ENCODE measurements at places on chromosomes 13 and 19.

GRCh38 chr13:76836311-76836710 lies 49.9 kb downstream of the KCTD12 start:
- DNase-seq: no peak

DNA sequence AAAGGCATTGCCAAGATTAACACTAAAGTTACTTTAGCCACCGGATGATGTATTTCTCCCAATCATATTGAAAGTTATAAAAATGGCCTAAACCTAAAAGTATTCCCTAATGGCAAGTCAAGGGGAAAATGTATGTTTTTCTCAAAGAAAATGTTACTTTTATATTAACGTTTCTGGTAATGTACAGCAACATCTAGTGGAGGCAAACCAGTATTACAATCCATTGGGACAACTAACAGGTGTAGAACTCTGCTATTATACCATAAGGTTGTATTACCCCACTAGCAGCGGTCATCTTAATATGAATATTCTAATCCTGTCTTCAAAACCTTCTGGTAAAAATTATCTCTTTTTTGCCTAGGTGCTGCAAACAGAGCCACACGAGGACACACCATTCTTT lies 69.2 kb downstream of the ZNF100 start:
- DNase-seq: no peak

- no peak for DNase-seq
Observed at GRCh38 chr13:43136920-43137575, 113.7 kb downstream of the DNAJC15 start.

DNA sequence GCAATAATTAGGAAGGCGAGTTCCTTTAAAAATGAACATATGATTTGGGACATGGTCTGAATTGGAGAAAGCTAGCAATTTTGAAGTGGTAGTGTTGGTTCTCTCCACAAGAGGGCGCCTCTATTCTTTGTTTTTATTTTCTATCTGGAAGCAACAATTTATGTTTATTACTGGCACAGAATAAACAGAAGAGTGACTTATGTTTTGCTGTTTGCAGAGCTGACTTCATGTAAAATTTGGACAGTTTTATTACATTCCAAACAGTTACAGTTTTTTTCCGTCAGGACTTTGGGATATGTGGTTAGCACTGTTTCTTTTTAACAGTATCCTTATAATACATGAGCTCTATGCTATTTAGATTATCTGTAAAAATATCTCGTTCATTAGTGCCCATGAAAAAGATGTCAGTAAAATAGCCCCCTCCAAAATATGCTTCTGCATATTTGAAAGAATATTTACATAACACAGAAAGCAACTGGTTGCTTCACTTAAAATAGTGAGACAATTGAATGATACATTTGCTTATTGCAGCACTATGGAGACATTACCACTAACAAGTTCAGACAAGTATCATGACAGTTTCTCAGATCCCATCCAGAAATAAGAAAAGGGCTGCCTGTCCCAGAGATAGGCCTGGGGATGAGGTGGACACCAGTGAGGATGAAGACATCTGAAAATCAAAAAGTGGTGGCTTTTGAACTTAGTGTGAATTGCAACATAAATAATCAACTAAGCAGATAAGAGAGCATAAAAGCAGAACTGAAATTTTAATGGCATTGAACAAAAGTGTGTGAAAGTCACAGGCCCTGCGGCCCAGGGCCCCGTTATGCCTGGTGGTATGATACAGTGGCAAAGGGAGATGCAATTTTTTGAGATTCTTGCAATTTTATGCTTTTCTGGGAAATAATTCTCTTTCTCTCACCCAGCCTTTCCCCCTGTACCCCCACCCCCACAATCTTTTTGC lies 32.3 kb upstream of the FGF9 start:
- DNase-seq: no peak

GRCh38 chr13:24087605-24088225 lies 72.8 kb upstream of the SPATA13 start:
- no peak for DNase-seq

GRCh38 chr19:42290523-42291434 lies 11.2 kb upstream of the PRR19 start:
- peak; percentile 50 for DNase-seq

DNA sequence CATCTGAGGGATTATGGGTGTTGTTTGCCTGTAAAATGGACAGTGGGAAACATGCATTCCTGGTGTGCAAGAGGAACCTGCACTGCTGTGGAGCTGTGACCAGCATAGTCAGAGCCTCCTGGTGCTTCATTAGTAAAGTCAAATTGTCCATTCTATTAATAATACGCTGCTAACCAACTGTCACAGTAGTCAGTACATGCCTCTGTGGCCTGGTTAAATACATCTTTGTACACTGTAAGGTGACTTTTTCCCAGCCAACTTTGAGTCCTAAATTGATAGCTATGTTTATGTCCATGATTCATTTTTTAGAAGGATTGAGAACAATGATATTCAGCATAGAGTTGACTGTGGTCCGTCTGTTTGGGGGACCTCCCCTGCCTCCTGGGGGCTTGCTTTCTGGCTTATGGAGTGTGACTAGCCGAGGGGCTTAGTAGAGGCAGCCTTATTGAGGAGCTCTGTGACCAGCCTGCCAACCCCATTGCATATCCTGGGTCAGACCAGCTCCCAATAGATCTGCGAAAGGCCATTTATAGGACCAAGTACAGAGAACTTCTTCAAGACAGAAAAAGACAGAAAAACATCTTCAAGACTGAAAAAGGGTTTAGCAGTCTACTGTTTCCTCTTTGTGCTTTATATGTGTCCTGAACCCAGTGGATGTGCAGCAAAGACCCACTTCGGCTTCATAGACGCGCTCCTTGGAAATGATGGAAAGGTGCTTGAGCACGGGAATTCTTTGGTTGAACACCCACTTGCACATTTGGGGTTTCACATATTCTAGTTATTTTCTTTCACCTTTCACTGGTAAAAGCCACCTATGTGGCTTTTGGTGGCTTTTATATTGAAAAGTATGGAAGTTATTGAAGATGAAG lies 4.3 kb downstream of the GPR183 start:
- DNase-seq: no peak

DNA sequence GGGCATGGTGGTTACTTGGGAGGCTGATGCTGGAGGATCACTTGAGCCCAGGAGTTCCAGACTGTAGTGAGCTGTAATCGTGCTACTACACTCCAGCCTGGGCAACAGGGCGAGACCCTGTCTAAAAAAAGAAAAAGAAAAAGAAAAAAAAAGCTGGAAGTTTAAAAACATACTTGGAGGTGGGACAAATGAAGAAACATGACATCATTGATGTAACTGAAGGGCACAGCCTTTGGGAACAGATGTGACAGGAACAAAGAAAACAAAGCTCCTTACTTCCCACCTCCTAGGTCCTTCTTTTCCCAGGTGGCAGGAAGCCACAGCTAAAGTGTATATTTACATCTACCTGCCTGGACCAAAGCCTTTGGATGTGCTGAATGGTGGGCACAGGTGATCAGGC lies 1.9 kb downstream of the PEX11G start:
- DNase-seq: no peak

DNA sequence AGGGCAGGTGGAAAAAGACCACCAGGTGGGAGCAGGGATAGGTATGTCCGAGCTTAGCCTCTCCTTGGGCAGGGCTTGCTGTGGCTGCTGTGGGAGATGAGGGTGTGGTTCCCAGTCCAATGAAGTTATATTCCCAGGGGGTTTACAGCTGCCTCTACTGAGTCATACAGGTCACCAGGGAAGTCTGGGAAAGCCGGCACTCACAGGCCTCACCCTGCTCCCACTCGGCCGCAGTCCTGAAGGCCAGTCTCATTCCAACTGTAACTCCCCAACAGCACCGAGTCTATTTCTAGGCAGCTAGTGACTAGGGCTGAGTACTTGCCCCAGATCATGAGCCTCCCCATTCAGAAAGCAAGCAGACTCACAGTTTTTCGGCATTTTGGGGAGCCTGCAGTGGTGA lies 77.1 kb downstream of the FNDC3A start:
- DNase-seq: no peak

- DNase-seq: no peak
Observed at GRCh38 chr13:37878496-37878895, 8.9 kb upstream of the TRPC4 start.

DNA sequence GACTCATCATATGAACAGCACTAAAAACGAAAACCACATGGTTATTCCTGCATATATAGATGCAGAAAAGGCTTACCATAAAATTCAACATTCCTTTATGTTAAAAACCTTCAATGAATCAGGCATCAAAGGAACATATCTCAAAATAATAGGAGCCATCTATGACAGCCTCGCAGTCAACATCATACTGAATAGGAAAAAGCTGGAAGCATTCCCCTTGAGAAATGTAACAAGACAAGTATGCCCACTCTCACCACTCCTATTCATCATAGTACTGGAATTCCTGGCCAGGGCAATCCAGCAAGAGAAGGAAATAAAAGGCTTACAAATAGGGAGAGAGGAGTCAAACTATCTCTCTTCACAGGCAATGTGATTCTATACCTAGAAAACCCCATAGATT lies 179.6 kb upstream of the HTR2A start:
- no peak for DNase-seq

DNA sequence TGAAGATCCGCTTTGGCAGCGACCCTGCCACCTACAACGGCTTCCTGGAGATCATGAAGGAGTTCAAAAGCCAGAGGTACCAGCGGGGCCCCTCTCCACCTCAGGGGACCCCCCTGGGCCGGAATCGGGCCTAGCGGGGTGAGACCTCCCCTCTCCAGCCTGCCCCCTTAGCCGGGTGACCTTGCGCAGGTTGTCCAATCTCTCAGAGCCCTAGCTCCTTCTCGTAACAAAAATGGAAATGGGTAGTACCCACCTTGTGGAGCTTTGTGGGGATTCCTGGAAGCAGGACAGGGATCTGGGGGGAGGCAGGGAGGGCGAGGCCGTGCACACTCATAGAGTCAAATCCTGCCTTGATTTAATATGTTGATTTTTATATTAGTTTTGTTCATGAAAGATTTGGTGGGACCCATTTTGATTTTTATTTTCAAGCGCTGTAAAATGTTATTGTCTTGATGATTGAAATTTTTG lies 658 bp downstream of the SIN3B start:
- no peak for DNase-seq

DNA sequence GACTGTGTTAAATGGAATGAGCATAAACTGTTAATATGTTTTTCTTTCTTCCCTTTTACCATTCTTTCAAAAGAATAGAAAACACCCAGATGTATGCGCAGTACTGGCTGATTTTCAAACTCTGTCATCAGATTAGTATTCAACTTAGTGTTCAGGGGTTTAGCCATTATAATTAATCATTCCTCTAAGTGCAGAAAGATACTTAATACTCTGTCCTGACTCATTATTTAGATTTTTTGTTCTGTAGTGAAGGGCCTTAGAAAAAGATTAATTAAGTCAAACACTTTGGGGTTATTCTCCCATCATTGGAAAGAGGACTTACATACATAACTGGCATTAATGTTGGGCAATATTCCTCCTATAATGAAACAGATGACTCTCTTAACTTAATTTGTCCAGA lies 1316.7 kb upstream of the SLC10A2 start:
- no peak for DNase-seq

DNA sequence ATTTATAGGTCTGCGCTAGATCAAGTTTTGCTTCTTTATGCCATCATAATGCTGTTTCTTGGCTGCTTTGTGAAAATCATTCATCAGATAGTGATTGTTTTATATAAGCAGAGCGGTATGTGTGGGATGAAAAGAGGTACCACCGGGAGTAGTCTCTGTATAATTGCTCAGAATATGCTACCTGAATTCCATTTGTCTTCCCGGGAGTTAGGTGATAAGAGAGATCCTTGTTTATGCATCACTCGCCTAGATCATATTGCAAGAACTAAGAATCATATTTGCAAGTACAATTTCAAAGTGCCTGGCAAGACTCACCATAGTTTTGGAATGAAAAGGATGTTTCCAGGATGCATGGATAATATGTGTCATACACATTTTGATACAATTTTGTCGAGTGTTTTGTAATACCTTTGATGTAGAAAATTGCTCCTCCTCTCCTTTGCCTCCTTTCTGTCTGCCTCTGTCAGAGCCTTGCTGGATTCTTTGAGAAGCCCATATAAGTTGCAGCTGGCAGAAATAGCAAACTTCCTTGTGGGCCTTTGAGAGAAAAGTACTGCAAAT lies 1306.0 kb upstream of the SLC10A2 start:
- DNase-seq: no peak

DNA sequence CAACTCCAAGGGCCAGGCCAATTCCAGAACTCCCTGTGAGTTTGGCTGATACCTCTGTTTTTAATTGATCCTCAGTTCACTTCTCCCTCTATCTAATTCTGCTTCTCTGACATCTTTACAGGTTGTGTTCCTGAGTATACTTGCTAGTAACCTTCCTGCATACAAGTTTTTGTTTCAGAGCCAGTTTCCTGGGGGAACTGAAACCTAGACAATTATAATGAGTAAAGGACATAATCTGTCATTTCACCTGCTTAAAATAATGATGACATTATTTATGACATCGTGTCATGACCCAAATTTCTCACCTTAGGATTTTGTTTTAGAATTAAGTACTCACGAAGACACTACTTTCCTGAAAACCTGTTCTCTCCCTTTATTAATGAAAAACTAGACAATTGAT lies 12.5 kb upstream of the MYCBP2 start:
- no peak for DNase-seq

- DNase-seq: peak; percentile 64
Observed at GRCh38 chr19:44748426-44749254, at the start of gene BCL3. Gene BCL3 (plus strand): TSS chr19:44748708. CDS start chr19:44748791, 83 bp downstream.

DNA sequence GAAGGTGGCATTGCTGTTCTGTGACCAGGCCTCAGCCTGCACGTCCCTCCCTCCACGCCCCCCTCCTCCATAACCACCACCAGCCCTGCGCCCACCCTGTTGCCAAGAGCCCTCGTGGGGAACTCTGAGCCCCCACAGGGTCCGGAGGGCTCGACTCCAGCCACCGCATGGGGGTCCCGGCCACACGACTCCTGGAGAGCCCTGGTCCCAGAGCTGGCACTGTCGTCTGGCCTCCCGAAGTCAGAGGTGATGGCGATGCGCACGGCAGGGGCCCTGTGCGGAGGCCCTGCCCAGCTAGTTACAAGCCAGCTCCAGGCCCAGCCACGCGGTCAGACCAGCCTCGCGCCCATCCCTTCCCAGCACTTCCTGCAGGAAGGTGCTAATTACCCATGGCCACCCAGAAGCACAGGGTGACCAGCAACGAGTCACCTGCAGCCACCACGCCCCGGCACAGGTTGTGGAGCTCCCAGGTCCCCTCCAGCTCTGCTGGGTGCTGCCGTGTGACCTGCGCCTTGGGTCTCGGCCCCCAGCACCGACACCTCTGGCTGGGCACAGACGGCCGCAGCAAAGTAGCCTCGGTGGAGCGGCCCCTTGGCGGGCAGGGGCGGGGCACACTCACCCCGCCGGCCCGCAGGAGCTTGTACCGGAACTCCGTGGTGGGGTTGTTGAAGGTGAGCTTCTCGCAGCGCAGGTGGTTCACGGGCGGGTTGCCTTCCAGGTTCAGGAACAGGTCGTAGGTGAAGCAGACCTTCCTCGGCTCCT lies 49.6 kb downstream of the MLLT1 start:
- DNase-seq: no peak

Data from stimulated activated CD8-positive, alpha-beta memory T cell treated with anti-CD3 and anti-CD28 coated beads, Interleukin-4, amount 100 ng/mL, for 24 hours (primary cell).